ENCODE measurements at places on chromosomes 13 and 19. TPM values are rescaled to one million over a fixed set of nuclear protein-coding genes. Genes with fewer than 3 reads are reported as not detected.

Gene ZNF491
- total RNA-seq: 2.6 TPM

- no peak for DNase-seq
These were observed 30.8 kb downstream of the WTIP start for GRCh38 chr19:34512254-34512822.

DNA sequence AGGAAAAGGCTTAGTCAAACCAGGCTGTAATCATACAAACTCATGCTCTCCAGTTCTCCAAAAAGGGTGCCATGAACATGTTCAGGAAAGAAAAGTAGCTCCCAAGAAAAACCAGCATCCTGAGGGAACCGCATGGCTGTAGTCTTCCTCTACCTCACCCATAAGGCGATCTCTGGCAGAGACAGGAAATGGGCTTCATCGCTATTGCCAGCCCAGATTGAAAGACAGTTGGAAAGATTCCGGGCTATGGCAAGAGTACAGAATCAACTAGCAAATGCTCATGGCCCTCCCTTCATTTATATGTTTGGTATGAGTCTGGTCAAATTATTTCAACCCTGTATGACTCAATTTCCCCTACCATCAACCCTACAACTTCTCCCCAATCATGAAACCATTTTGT lies 140.1 kb downstream of the LHFPL6 start:
- no peak for DNase-seq

GRCh38 chr13:70191034-70191433 lies 82.8 kb upstream of the KLHL1 start:
- no peak for DNase-seq

Gene KRTDAP
- total RNA-seq: 2.7 TPM

- no peak for DNase-seq
These were observed 120.7 kb downstream of the ZNF429 start for GRCh38 chr19:21626091-21626490.

DNA sequence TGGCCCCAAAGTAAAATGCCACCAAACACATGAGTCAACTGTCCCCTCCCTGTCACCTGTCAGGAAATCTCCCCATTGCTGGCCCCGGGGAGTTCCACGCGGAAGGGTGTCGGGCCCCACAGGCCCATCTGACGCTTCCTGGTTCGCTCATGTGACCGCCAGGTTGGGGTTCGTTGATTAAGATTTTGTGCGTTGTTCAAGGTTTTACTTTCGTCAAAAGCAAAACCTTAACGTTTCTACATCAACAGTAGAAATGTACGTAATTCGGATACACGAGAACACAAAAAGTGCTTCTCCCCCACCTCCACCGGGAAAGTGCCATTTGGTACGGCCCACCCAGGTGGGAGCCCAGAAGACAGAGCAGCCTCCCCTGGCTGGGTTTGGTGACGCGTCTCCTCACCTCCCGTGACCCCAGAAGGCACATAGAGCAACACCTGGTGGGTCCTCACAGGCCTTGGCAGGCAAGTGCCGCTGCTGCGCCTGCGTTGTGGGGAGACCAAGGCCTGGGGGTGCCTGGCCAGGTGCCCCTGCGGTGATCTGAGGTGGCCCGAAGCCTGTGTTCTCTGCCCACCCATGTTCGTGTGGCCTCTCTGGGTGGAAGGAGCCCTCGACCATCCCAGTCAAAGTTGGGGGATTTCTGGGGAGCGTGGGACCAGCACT lies 161.6 kb downstream of the KDM4B start:
- no peak for DNase-seq

Gene MISP3
- total RNA-seq: 7.2 TPM

Gene RBM26
- total RNA-seq: 67.5 TPM

- DNase-seq: no peak
These were observed 69.5 kb downstream of the TNFRSF19 start for GRCh38 chr13:23639674-23640073.

- peak; percentile 59 for DNase-seq
These were observed 50.3 kb downstream of the CCDC70 start for GRCh38 chr13:51912091-51912490.

DNA sequence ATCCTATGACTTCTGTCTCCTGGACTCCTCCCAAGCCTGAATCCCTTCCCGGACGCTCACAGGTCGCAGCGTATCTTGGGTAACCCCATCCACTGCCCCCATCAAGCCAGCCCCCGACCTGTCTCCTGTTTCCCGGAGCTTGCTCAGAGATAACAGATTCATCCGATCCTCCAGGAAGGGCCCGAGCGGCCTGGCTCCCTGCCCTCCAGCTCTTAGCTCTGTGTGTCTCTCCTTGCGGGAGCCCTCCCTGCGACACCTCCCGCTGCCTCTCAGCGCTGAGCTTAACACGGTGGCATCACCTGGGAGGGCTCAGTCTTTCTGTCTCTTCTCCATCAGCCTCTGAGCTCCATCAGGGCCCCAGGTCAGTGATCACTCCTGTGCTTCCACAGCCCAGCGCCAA lies 4.3 kb upstream of the TMEM255B start:
- no peak for DNase-seq

- DNase-seq: no peak
These were observed 188.2 kb upstream of the ZNF536 start for GRCh38 chr19:30183807-30184490.
